ENCODE measurements at places on chromosomes 1 and 21.
A peak's percentile ranks its signal among the peaks of the same experiment; 100 is the strongest.

- peak; percentile 71 for DNase-seq
Observed at GRCh38 chr1:27356619-27357280, 10.0 kb downstream of the MAP3K6 start.

DNA sequence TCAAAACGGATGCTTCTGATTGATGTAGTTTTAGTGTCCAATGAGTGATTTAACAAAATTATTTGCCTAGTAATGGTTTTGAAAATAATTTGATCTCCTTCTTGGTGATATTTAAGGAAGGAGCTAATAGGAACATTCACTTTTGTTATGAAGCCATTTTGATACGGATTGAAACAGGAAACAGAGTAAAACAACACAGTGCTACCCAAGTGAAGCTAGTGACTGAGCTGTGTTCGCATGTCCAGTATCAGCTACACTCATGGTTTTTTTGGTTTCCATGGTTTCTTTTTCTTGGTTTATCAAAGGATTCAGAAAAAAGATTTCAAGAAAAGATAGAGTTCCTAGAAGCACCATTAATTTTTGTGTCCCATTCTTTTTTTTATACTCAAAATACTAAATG is 40.1 kb upstream of the PLEKHO1 start:
- no peak for DNase-seq

DNA sequence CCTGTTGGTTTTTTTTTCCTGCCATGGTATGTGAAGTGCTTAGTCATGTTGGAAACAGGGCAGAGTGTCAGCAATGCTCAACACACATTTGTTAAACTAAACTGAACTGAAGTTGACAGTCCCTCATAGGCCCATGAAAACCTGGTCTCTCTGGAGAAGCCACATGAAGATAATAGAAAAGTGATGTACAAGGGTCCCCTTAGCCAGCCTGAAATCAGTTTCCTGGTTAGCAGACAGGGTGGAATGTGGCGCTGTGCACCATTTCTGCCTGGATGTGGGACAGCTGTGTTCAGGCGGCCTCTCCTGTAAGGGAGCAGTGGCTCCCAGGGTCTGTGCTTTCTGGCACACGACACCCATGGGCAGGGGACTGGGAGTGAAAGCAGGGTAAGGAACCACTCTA is 9.9 kb upstream of the CHI3L1 start:
- DNase-seq: no peak

- no peak for DNase-seq
Observed at GRCh38 chr1:51515312-51515960, 3.6 kb downstream of the EPS15 start.

DNA sequence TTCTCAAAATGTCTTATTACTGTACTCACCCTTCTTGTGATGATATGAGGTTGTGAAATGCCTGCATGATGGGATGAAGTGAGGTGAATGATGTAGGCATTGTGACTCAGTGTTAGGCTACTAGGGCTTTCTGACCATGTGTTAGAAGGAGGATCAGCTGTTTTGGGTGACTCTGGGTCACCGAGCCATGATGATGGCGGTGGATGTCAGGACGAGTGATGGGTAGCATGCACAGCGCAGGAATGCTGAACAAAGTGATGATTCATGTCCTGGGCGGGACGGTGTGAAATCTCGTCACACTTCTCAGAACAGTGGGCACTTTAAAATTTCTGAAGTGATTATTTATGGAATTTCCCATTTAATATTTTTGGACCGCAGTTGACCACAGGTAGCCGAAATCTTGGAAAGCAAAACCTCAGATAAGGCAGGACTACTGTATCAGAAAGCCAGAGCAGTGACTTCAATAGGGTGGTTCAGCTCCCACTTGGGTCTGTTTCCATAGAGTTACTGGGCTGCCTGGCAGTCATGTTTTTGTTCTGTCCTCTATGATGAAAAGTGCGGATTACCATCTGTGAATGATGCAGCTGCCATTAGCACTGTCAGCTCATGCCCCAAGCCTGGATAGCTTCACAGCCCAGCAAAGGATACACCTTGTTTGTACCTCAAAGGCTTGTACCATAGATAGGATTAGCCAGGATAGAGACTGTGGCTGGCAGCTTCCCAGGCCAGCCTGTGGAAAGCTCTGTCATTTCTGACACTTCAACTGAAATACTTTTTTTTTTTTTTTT is 26.6 kb downstream of the IL6R start:
- peak; percentile 40 for DNase-seq

Measured in CD4-positive, alpha-beta T cell treated with Interleukin-6 for 4 hours (primary cell).